ENCODE measurements at places on chromosomes 7 and 10.

DNA sequence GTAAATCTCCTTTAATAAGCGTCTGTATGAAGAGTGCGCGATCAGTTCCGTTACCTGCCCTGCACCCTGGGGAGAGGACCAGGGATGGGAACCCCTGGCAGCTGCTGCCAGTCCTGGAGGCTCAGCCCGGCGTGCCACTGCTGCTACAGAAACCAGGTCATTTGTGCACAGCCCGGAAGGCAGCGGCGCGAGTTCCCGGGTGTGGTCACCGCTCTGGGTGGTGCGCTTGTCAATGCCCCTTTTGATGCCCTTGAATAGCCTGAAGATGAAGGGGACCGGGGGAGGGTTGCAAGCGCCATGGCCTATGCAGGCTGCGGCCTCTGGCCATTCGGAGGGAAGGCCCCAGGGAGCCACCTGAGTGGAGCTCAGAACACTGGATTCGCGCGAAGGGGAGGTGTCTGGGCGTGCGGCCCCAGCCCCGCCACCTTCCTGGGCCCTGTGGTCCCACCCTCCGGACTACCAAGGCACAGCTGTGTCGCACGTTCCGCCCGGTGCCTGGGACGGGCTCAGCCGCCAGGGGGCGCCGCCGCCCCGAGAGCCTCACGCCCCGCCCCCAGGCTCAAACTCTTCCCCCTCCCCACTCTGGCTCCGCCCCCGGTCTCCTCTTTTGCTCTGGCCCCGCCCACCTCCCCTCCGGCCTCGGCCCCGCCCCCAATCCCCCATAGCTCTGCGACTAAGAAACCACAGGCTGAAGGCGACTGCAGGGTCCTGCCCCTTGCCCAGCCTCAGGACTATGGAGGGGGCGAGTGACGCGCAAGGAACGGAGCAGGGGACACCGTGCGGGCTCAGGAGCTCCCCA is 16.5 kb downstream of the AP5Z1 start:
- peak; percentile 84 for DNase-seq

DNA sequence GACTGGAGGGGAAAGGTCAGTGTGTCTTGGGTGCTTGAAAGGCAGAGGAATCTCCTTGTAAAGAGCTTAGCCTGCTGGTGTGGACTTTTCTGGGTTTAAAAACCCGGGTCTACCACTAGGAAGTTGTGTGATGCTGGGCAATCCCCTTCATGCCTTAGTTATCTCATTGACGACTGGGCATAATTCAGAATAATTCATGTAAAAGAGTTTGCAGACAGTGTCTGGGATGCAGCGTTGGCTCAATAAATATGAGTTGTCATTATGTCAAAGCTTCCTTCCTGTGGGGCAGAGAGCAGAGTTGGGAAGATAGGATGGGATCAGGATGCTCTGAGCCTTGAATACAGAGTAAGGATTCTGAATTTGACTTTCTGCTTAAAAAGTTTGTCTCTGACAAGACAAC is 196.4 kb downstream of the ADRA2A start:
- no peak for DNase-seq

DNA sequence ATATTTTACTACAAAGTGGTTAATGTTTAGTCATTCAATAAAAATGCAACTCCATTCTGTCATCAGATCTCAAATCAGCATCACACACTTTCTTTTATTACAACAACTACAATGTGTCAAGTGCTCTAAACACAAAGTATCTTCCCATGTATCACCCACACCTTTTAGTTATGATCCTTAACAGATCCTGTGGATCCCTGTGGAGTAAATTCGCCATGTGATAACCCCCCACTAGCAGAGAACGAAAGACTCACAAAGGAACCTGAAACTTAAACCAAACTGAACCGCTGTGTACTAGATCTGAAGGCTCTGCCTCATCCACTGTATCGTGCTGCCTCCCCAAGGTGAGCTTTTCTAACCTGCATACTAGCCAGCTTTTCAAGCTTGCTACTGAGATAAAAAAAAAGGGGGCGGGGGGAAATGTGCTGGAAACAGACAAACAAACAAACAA is 1.7 kb downstream of the DPY19L1 start:
- no peak for DNase-seq

DNA sequence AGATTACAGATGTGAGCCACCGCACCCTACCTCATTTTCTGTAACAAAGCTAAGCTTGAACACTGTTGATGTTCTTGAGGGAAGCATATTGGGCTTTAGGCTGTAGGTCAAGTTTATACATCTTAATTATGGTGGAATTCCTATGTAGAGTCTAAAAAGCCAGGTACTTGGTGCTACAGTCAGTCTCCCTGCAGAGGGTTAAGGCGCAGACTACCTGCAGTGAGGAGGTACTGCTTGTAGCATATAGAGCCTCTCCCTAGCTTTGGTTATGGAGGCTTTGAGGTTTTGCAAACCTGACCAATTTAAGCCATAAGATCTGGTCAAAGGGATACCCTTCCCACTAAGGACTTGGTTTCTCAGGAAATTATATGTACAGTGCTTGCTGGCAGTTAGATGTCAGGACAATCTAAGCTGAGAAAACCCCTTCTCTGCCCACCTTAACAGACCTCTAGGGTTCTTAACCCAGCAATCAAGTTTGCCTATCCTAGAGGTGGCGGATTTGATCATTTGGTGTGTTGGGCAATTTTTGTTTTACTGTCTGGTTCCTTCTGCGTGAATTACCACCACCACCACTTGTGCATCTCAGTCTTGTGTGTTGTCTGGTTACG is 6.0 kb downstream of the PPIA start:
- DNase-seq, result no peak

DNA sequence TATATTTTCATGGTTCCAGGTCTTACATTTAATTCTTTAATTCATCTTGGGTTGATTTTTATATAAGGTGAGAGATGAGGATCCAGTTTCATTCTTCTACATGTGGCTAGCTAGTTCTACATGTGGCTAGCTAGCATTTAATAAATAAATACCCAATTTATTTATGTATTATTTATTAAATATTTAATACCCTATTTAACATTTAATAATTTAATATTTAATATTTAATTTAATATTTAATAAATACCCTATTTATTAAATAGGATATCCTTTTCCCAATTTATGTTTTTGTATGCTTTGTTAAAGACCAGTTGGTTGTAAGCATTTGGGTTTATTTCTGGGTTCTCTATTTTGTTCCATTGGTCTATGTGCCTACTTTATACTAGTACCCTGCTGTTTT is 111.0 kb upstream of the PCLO start:
- DNase-seq, result no peak

DNA sequence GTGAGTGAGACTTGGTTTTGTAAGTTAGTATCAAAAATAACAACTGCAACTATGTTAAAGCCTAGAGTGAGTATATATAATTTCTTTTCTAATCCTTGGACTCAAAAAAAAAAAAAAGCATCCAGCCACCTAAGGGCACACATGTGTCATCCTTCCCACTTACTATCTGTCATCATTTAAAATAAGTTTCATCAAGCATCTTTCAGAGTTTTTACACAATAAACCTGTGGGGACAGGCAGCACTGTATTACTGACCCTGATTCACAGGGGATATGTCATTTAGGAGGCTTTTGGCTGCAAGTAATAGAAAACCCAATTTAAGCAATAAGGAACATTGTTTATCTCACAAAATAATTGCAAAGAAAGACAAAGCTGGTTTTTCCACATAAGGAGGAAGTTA is 32.3 kb upstream of the OSBPL3 start:
- DNase-seq, result peak; percentile 34

GRCh38 chr10:49329146-49329505 is 30.2 kb downstream of the C10orf71 start:
- DNase-seq, result peak; percentile 25

DNA sequence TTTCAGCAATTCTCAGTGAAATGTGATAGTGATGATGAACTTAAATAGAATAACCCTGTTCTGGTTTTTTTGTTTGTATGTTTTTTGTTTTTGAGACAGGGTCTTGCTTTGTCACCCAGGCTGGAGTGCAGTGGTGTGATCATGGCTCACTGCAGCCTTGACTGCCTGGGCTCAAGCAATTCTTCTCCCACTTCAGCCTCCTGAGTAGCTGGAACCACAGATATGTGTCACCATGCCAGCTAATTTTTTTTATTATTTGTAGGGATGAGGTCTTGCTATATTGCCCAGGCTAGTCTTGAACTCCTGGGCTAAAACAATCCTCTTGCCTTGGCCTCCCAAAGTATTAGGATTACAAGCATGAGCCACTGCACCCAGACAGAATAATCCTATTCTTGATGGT is 14.3 kb upstream of the COL17A1 start:
- DNase-seq, result no peak

DNA sequence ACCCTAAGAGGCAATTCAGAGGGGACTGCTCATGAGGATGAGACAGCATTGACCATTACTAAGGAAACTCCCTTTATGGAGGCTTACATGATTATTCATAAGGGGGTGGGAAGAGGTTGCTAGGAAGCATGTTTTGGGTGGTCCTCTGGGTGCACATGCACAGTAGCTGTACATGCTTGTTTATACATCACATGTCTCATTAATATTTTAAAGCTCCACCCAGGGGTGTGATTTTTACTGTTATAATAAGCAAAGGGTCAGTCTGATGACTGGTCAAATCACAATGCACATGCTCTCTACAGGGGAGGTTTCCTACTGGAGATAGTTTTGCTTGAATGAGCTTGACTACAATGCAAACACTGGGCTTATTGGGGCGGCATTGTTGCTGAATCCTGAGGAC is 23.8 kb upstream of the PPP1R9A start:
- no peak for DNase-seq

GRCh38 chr10:78267598-78267997 is 233.9 kb downstream of the RPS24 start:
- no peak for DNase-seq

DNA sequence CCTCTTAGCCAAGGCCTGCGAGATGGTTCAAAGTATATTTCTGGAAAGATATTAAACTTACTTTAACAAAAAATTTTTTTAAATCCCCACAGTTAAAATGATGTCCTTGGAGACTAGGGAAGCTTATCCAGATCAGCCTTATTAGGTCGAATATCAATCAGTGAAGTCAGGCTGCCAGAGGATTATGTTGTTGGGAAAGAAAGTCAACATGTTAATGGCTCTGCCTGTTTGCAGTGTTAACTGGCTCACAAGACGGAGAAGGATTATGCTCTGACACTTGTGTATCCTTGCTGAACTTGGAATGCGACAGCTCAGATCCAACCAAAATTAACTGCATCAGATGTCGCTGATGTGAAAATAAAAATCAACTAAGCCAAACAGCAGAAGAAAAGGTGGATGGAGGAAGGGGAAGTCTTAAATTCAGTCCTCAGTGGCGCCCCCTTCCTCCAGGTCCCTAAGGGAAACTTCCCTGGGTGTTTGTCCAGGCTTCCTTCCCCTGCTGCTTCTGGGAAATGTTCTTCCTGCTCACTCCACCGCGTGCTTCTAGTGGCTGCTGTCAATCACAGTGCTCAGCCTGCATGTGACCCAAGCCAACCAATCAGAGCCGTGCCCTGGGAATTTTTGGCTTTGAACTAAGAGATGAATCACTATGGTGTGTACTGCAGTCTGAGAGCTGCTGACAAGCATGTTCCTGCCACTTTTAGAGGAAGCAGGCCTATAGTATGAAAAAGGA is 690.4 kb upstream of the NRP1 start:
- DNase-seq, result no peak

GRCh38 chr7:129210256-129210988 is 14.4 kb upstream of the AHCYL2 start:
- peak; percentile 83 for DNase-seq

DNA sequence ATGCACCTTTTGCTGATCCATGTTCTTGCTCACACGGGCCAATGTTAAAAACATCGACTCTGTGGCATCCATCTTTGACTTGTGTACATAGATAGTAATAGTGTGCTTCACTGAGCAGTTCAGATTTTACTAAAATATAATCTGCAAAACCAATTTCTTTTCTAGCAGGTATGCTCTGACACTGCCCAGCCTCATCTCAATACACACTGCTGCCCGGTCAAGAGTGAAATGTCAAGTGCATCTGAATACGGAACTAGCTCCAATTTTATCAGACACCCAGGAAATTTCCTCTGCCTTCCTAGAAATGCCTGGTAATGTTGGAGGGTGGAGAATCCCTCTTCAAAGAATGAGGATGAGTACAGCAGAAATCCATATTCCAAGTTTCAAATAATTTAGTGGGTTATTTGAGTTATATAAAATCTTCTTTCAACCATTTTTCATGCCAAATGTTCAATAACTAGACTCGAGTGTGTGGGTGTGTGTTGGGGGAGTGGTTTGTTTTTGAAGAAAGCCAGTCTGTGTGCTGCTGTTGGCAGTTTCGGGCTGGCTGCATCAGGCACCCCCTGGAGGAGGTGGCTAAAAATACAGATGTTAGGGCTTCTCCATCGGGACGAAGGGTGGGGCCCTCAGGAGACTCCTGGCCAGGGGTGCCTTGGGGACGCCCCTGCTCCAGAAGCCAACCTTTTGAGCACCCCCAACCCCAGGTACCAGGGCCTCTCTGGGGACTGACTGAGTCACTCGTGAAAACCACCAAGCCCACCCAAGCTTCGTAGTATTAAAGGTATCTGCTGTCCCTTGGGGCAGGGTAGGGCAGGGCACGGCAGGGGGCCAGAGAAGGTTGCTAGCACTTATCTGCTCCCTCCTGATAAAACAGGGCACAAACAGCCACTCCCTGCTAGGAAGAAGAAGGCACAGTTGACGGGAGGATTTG is 15.4 kb downstream of the CTBP2 start:
- DNase-seq, result peak; percentile 68

- DNase-seq, result no peak
Observed at GRCh38 chr7:148662646-148663045, 36.1 kb upstream of the CUL1 start.

DNA sequence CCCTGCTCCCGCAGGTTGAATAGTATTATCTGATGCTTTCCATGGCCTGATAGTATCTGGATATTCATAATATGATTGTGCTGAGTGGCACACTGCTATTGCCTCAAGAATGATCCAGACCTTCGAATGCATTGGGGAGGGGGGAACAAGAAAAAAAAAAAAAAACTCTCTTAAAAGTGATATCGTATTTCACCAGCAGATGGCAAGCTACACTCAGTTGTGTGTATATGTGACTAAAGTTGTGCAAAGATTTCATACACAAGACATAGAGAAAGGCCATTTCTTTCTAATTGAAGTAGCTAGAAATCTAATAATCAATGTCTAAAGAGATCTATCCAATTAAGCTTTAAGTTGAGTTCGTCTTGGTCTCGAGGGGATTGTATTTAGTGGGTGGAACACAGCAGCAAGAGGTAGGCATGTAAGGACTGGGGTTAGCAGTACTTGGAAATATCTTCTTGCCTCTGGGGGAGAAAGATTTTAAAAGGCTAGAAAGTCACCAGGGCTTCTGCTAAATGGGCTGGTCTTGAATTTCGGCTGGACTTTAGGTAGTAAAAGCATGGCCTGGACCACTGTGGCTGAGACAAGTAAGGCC is 15.3 kb downstream of the SFRP4 start:
- DNase-seq, result peak; percentile 51

- DNase-seq, result no peak
Observed at GRCh38 chr7:18087026-18087686, 59.5 kb upstream of the PRPS1L1 start.
